Psoas muscle (tissue), 8 donors: ENCODE measurements at places on chromosomes 12 and 14. TPM values are rescaled to one million over a fixed set of nuclear protein-coding genes. Genes with fewer than 3 reads are reported as not detected.

Gene SLC5A8
- total RNA-seq: not detected

Gene MSRB3
- 48.3 TPM for total RNA-seq

Gene STAB2
- not detected for total RNA-seq

Gene KCNH3
- 0.32 TPM for total RNA-seq

Gene TPCN1
- total RNA-seq: 36.2 TPM

Gene ALG10B
- total RNA-seq: 5.1 TPM

Gene FOXM1
- total RNA-seq: not detected

Gene PPP4R4
- not detected for total RNA-seq

Gene KRT85
- total RNA-seq: not detected

Gene LRRK2
- total RNA-seq: 8.4 TPM

Gene MUCL1
- total RNA-seq: not detected

Gene PCED1B
- total RNA-seq: 0.19 TPM

Gene RHEBL1
- total RNA-seq: 0.97 TPM

Gene TTC7B
- total RNA-seq: 59.0 TPM

Gene NEUROD4
- not detected for total RNA-seq

Gene DDX47
- total RNA-seq: 41.0 TPM

Gene FAM181A
- not detected for total RNA-seq

Gene TMEM30B
- 2.0 TPM for total RNA-seq

Gene TAS2R20
- 0.26 TPM for total RNA-seq
